T47D (cell line): ENCODE measurements at places on chromosomes 6 and 20.

DNA sequence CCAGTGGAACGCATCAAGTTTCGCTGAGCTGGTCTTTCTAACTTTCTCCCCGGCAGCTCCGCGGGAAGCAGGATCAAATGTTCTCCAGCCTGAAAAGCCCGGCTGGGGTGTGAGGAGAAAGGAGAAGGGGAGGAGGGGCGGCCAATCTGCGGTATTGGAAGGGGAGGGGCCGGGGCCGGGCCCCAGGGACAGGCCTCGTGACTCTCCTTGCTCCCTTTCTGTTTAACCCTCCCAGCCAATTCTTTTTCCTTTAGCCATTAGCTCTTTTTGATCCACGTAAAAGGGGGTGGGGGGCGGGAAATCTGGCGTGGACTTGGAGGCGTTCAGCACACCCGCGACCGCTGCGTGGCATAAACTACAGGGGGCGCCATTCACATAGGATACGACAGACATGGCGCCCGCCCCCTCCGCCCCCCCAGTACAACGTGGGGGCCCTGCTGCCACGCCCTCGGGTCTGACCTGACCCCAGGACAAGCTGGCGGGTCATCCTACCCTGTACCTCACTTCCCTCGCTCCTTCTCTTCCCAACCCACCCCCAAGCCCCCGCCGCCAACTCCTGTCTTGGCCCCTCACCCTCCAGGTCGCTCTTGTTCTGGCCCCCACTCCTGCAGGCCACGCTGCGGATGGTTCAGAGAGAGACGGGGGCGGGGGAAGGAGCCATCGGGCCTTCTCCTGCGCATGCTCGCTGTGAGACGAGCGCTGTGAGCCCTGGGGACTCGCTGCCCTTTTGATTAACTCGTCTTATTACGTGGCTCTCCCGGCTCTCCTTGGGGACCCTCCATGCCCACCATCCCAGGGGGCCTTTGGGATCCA lies 7.8 kb upstream of the MDGA1 start:
- DNase-seq: no peak

DNA sequence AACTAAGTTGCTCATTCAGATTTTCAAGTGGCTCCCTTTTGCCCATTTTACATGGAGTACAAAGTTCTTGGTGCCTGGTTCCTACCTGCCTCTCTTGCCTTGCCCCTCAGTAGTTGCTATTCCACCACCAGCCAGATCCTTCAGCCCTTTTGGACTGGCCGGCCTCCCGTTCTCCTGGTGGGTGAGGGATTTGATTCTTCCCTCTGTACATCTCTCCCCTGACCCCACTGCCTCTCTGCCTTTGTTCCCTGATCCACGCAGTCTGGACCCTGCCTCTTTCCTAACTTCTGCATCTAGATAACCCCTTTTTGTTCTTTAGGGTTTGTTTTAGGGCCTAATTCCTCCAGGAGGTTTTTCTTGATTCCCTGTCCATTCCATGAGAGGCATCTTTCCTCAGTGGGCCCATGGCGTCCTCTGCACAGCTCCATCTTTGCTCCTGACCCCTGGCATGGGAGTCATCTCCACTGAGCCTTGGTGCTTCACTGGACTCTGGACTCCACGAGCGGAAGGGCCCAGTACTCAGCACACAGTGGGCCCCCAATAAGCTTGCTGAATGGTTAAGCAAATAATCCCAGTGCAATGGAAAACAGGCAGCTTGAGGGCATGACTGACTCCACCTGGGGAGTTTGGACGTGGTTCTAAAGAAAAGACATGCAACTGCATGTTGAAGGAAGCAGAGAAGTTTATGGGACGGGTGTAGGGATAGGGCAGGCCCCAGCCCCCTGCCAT lies 309.3 kb upstream of the SUPT3H start:
- no peak for DNase-seq

DNA sequence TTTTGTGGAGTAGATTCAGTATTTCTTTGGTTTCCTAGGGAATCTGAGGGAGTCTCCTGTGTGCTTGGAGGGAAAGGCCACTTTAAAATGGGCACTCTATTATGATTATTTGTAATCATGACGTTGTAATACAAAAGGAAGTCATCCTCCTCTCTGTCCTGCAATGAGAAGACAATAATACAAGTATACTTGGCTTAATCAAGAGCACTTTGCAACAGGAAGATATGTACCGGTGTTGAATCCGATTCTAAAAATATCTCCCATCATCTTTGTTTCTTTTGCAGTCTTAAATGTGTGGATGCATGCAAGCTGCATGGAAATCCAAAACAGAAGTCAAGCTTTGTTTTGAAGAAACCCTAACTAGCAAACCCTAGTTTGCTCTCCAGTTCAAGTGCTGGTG lies 94.1 kb upstream of the QKI start:
- DNase-seq: no peak

DNA sequence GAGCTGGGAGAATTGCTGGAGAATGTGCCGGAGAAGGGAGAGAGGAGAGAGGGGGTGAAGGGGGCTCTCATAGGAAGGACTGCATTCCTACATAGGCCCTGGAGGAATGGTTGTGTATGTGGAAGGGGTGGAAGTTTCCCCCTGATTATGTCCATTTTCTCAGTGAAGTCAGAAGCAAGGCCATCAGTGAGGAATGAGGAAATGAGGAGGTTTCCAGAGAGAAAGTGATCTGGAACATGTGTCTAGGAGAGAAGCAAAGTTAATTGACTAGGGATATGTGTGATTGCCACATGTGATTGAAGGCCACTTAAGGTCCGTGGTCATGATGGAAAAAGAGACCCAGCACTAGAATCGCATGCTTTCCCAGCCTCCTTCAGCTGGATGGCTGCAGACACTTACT lies 42.3 kb downstream of the TBPL1 start:
- DNase-seq: no peak

DNA sequence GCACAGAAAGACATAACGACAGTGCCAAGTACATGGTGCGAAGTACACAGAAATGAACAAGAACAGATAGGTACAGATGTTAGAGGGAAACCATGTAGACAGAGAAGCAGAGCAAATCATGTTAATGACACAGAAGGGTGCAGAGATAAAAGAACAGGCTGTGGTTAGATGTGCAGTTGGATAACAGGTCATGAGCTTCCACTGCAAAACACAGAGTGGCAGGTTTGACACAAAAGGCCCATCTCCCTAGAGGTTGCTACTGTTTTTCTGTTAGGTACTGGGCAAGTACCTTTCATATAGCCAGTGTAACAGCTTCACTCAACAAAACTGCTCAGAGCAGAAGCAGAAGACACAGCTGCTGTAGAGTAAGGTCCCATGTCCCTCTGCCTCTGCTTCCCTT lies 84.6 kb downstream of the AK9 start:
- no peak for DNase-seq

GRCh38 chr20:53899351-53900167 lies 170.8 kb downstream of the BCAS1 start:
- DNase-seq: no peak
